ENCODE measurements at places on chromosomes 1 and 21.

- DNase-seq: no peak
Observed at GRCh38 chr1:17120962-17121837, 1.9 kb upstream of the PADI2 start.

DNA sequence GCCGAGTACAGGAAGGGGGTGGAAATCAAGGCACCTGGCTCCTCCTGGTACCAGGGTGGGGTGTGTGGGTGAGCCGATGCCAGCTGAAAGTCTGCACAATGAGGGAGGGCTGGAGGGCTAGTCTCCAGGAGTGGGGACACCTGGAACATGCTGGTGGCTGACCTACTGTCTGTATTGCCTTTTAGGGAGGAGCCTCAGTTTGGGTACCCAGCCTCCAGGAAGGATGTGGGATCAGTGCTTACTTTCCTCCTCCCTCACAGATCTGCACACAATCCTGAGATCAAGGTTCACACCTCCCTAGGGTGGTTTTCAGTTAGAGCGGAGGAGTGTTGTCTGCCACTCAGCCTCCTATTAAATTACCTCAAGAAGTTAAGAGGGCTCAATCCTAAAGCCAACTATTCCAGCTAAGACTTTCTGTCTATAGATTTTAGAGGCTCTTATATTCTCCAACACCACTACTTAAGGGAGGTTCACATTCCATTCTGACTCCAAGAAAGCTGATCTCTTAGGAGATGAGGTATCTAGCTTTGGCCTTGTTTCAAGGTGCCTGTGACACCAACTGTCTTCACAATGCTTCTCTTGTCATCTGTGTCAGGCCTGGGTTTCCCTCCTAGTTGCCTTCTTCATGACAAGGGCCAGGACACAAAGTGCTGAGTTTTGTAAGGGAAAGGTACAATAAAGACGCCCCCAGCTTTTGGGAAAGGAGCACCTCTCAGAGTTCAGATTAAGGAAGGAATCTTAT lies 15.7 kb downstream of the SSR2 start:
- no peak for DNase-seq

- peak; percentile 78 for DNase-seq
Observed at GRCh38 chr1:32754317-32755097, 51.9 kb upstream of the SYNC start.

DNA sequence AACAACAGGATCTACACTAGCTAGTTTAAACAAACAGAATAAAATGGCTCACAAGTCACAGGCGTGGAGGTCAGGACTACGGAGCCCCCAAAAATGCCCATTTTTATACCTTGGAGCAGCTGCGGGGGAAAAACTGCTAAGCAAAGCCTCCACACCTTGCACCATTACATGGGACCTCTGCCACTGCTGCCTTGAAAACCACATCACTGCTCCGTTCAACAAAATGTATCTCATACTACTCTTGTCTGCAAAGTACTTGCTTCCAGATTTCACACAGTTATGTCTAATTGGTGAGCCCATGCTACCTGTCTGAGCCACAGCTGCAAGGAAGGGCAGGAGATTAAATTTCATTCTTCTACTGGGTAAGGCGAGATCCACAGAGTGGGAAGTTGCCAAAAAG lies 24.4 kb downstream of the MRPL39 start:
- no peak for DNase-seq

GRCh38 chr21:44653656-44654575 lies 543 bp downstream of the KRTAP12-4 start:
- no peak for DNase-seq

- DNase-seq: no peak
Observed at GRCh38 chr1:11374748-11375110, 101.7 kb downstream of the UBIAD1 start.

GRCh38 chr1:152673016-152673415 lies 2.1 kb upstream of the LCE2C start:
- no peak for DNase-seq

- DNase-seq: no peak
Observed at GRCh38 chr1:51624855-51625254, 8.0 kb downstream of the OSBPL9 start.

DNA sequence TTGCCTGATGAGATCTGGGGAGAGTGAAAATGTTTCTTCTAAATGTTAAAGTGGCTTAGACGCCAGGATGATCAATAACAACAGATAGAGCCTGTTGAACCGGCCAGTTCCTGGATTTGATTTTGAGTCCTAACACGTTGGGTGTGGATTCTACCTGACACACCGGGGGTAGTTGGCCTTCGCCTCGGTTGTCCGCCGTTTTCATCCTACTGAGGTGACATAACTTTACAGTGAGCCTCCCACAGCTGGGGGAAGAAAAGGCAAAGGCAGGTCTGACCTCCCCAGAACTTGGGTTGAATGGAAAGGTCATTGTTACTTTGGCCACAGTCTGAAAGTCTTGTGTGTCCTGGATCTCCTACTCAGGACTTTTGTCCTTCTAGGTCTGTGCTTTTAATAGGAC lies 1.1 kb downstream of the PGD start:
- DNase-seq: peak; percentile 11

DNA sequence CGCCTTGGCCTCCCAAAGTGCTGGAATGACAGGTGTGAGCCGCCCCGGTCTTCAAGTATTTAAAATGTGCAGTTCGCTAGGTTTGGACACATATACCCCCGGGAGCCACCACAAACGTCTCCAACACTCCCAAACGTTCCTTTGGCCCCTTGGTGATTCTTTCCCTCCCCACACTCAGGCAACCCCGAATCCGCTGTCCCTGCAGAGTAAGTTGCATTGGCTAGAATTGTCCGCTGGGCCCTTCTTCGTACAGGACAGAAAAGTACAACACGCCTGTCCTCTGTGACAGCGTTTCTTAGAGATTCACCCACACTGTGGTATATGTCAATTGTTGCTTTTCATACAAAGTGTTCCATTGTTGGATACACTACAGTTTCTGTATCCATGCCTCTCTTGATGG lies 3.2 kb upstream of the PERM1 start:
- no peak for DNase-seq

- no peak for DNase-seq
Observed at GRCh38 chr1:96820671-96821070, 99.1 kb downstream of the PTBP2 start.

- no peak for DNase-seq
Observed at GRCh38 chr1:61907102-61907501, 164.8 kb downstream of the PATJ start.

- DNase-seq: no peak
Observed at GRCh38 chr1:38758820-38759219, 100.8 kb downstream of the RRAGC start.

GRCh38 chr1:244968471-244968871 lies 104.1 kb upstream of the HNRNPU start:
- peak; percentile 26 for DNase-seq

GRCh38 chr1:228339059-228339704 lies 67.5 kb downstream of the TRIM11 start:
- no peak for DNase-seq

GRCh38 chr1:87572008-87572407 lies 243.3 kb downstream of the LMO4 start:
- DNase-seq: no peak

GRCh38 chr1:230210326-230210980 lies 143.4 kb downstream of the GALNT2 start:
- DNase-seq: no peak

DNA sequence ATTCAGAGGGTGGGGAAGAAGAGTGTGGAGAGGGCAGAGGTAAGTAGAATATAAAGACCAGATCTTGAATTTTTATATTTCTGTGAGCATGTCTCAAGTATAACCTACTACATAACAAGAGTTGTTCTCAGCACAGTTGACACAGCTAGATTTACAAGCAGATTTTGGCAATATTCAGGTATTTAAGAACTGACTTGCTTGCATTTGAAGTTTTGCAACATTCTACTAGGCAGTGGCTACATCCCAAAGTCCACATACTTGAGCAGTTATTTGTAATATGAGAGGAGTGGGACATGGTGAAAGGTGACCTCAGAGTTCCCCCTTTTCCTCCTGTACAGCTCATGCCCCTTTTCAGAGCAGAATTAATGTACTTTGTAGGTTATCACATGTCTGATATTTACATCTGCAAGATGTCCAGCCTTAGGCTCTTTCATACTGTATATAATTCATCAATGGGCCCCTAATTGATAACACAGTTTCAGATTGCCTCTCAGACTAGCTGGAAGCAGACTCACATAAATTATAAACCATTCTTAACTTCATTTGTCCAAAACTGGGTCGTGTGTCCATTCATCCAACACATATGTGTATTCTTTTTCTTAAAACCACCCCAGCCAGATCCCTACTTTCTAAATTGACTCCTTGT lies 136.7 kb upstream of the RAVER2 start:
- DNase-seq: no peak

DNA sequence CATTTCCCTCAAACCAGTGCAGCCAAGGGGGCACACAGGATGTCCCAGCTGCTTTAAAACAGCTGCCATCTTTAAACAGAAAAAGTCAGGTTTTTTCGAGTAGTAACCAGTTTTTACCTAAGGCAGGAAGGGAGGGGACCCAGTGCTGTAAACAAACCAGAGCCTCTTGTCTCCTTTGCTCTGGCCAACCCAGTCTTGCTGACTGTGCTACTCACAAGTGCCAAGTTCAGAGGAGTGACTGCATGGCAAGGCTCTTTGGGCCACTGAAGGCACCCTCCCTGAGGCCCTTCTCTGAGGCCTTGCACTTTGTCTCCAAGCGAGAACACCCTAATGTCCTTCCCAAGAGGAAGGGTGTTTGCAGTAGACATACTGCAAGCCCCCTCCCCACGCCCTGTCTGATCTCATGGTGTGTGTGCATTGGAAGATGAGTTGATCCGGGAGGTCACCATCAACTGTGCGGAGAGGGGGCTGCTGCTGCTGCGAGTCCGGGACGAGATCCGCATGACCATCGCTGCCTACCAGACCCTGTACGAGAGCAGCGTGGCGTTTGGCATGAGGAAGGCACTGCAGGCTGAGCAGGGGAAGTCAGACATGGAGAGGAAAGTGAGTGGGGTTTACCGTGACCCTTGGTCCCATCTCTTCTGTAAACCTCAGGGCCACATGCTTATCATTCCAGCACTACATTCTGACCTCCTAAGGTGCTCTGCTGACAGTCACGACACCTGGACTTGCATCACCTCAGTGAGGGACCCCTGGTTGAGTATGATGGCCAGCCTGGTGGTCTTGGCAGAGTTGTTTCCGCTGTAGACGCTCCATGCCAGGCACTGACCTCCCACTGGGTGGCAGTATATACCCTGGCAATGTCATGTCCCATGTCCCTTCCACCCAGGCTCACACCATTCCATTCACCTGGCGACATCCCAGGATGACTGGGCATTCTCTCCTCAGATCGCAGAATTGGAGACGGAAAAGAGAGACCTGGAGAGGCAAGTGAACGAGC lies 4.7 kb downstream of the DNALI1 start:
- DNase-seq: peak; percentile 9

DNA sequence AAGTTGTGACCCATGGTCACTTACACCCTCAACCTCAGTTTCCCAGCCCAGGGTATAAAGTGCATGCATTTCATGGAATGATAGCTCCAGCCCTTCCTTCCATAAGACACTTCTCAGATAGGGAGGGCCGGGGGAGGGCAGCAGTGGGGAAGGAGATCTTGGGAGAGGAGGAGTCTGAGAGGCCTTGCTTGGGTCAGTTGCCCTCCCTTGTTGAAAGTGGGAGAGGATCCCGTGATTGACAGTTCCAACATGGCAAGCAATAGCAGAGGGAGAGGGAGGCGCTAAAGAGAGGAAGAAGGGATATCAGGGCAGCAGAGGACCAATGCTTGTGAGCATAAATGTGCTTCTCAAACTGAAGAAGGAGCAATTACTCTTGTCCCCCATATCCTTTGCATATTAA lies 244.4 kb downstream of the CHRM3 start:
- no peak for DNase-seq
